ENCODE measurements at places on chromosomes 2 and 18. TPM values are rescaled to one million over a fixed set of nuclear protein-coding genes. Genes with fewer than 3 reads are reported as not detected.

- no peaks in the 10 kb centered on the region for H3K36me3 ChIP-seq
- H3K27me3 ChIP-seq, result no peaks in the 10 kb centered on the region
- H3K4me1 ChIP-seq, result no peaks in the 10 kb centered on the region
- peak; percentile 7 for DNase-seq
- H3K27ac ChIP-seq, result no peak overlapping the region
- H3K4me3 ChIP-seq, result no peak overlapping the region
Observed at GRCh38 chr2:10271509-10271908, 31.2 kb upstream of the HPCAL1 start.

DNA sequence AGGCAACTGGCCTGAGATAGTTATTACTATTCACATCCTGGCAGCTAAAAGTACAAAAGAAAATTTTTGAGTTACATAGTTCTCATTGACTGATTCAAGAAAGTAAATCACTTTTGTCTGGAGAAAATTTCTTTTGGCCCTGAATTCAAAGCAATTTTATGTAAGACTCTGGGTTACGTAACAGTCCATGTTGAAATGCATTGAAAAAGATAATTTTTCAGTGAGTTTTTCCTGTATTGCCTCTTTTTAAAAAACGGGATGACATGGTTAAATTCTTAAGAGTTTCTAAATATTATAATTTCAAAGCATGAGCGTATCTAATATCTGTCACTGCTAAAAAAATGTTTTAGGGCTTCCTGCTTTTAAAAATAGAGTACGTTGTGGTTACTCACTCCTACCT is 72.7 kb downstream of the ANKRD12 start:
- DNase-seq, result no peak
- no peaks in the 10 kb centered on the region for H3K4me1 ChIP-seq
- no peak overlapping the region for H3K27ac ChIP-seq
- peaks cover 43% of the 10 kb centered on the region for H3K36me3 ChIP-seq
- no peaks in the 10 kb centered on the region for H3K27me3 ChIP-seq
- H3K4me3 ChIP-seq, result no peak overlapping the region

DNA sequence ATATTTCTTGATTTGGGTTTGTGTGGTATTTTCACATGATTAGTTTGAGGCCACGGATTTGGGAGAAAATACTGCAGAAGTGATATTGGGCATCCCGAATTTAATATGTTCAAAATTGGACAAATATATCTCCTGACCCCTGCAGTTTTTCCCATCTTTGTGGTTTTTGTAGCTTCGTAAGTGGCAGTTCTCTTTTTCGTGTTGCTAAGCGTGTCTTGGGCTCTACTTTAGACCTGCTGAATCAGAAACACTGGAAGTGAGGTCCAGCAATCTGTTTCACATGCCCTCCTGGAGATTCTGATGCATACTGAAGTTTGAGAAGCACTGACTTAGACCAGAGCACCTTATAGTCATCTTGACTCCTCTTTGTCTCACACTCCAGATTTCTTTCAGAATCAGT is 98.3 kb downstream of the EPB41L5 start:
- no peak overlapping the region for H3K27ac ChIP-seq
- H3K4me3 ChIP-seq, result no peak overlapping the region
- H3K36me3 ChIP-seq, result no peaks in the 10 kb centered on the region
- DNase-seq, result no peak

DNA sequence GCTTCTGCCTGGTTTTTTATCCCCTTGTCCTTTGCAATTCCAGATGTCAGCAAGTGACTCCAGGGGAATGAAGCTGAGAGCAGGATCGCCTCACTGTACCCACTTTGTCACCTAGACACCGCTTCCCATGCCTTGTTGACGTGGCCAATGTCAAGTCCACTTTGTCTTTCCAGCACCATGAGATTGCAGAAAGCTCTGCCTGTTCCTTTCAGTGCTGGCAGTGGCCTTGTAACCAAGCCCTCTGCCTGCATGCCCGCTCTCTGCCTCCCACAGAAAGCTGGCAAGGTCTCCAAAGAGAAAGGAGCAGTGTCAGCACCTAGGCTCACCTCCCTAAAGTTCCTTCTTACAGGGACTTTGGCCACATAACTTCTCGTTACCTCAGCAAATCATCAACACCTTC is 282.2 kb upstream of the ST6GAL2 start:
- H3K27ac ChIP-seq, result no peak overlapping the region
- no peaks in the 10 kb centered on the region for H3K4me1 ChIP-seq
- H3K36me3 ChIP-seq, result no peaks in the 10 kb centered on the region

DNA sequence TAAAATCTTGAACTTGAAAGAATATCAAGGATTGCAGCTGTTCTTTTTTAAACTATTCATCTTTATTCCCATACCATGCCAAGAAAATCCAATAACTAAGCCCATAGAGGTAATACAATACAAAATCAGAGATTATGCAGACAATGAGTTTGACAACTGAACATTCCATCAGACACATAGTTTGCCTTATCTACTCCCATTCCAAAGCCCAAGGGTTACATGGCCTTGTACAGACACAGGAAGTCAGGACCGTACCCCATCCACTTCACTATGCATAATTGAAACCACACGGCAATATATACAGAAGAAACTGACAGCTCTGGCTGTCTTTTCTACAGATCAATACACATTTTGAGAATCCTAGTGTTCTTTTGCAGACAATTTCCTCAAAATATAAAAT is 181.3 kb downstream of the TMX3 start:
- no peaks in the 10 kb centered on the region for H3K4me1 ChIP-seq
- no peaks in the 10 kb centered on the region for H3K27me3 ChIP-seq
- no peak for DNase-seq
- no peaks in the 10 kb centered on the region for H3K36me3 ChIP-seq

- no peak overlapping the region for H3K4me3 ChIP-seq
- H3K27me3 ChIP-seq, result peaks cover 27% of the 10 kb centered on the region
- no peaks in the 10 kb centered on the region for H3K4me1 ChIP-seq
- DNase-seq, result no peak
Observed at GRCh38 chr2:134712299-134712698, 6.5 kb downstream of the TMEM163 start.

- H3K4me1 ChIP-seq, result peaks cover 6% of the 10 kb centered on the region
- no peaks in the 10 kb centered on the region for H3K36me3 ChIP-seq
- peak within 1 kb of the TSS; percentile 57 for H3K4me3 ChIP-seq
- no peaks in the 10 kb centered on the region for H3K27me3 ChIP-seq
- DNase-seq, result peak; percentile 49
- peak within 1 kb of the TSS; percentile 33 for H3K27ac ChIP-seq
Observed at GRCh38 chr2:157628477-157629415, at the start of gene ACVR1C. Gene ACVR1C, minus strand, starts transcription at chr2:157628864. Its CDS starts 220 bp downstream, at chr2:157628644.

DNA sequence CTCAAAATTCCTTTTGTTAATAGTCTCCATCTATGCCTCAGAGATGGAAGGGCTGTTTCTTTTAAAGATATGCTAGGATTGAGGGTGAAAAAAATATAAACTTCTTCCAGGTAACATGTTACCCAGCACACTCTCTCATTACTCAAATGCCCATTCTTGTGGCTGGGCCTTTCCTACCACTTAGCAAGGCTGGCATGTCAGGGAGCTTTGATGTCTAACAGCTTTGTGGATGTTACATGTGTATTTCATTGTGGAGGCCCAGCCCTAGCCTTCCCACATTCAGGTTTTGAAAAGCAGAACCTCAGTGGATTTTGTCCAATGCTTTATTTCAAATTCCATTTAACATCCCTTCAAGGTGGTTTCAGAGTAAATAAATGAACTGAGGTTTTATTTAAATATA is 191.4 kb downstream of the EPHA4 start:
- no peaks in the 10 kb centered on the region for H3K27me3 ChIP-seq
- no peak overlapping the region for H3K4me3 ChIP-seq
- no peak overlapping the region for H3K27ac ChIP-seq
- no peaks in the 10 kb centered on the region for H3K36me3 ChIP-seq
- H3K4me1 ChIP-seq, result no peaks in the 10 kb centered on the region

DNA sequence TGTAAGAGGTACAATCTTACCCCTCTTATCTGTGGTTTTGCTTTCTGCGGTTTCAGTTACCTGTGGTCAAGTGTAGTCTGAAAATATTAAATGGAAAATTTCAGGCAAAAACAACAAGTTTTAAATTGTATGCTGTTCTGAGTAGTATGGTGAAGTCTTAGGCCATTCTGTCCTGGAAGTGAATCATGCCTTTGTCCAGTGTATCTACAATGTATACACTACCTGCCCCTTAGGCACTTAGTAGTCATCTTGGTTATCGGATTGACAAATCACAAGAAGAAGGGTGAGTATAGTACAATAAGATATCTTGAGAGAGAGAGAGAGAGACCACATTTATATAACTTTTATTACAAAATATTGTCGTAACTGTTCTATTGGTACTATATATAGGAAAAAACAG is 43.5 kb downstream of the RAB3GAP1 start:
- H3K36me3 ChIP-seq, result peaks cover 27% of the 10 kb centered on the region
- no peak overlapping the region for H3K4me3 ChIP-seq
- DNase-seq, result no peak
- no peaks in the 10 kb centered on the region for H3K4me1 ChIP-seq
- no peak overlapping the region for H3K27ac ChIP-seq
- H3K27me3 ChIP-seq, result no peaks in the 10 kb centered on the region

GRCh38 chr2:157329524-157329923 is 3.9 kb upstream of the ERMN start:
- H3K4me1 ChIP-seq, result no peaks in the 10 kb centered on the region
- no peak for DNase-seq
- H3K36me3 ChIP-seq, result no peaks in the 10 kb centered on the region
- no peaks in the 10 kb centered on the region for H3K27me3 ChIP-seq
- H3K4me3 ChIP-seq, result no peak overlapping the region

DNA sequence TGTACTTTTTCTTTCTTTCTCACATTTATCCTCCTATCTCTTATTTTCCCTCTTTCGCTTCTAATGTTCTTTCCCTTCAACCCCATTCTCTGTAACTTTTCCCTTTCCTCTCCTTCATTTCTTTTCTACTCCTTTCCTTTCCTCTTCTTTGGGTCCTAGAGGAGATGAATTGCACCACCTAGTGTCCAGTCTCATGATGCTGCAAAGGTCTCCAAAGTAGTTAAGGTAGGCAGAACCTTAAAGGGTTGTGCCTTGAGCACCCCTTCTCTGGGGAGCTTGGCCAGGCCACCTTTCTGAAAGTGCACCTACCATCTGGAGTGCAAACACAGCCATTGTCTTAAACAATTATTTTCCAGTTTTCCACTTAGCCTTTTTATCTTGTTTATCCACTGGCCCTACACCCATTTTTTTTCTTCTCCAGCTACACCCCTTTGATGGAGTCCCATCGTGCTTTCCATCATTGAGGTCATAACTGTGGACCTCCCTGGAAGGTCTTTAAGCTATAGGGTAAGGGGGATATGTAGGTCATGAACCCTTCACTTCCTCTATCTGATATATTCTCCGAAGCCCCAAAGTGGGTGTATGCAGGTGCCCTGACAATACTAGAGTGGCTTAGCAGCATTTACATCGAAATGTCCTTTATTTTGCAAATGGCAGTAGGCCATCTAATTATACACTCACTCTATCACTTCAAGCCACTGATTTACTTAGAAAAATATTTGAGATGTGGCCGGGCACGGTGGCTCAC is 155.9 kb downstream of the ESCO1 start:
- peaks cover 19% of the 10 kb centered on the region for H3K4me1 ChIP-seq
- no peaks in the 10 kb centered on the region for H3K27me3 ChIP-seq
- no peak overlapping the region for H3K4me3 ChIP-seq
- peak overlapping the region; percentile 90 for H3K27ac ChIP-seq
- no peaks in the 10 kb centered on the region for H3K36me3 ChIP-seq
- DNase-seq, result peak; percentile 42

- no peak overlapping the region for H3K4me3 ChIP-seq
- H3K27me3 ChIP-seq, result peaks cover 3% of the 10 kb centered on the region
- H3K27ac ChIP-seq, result no peak overlapping the region
Observed at GRCh38 chr2:130373808-130374365, 18.0 kb downstream of the PTPN18 start.

DNA sequence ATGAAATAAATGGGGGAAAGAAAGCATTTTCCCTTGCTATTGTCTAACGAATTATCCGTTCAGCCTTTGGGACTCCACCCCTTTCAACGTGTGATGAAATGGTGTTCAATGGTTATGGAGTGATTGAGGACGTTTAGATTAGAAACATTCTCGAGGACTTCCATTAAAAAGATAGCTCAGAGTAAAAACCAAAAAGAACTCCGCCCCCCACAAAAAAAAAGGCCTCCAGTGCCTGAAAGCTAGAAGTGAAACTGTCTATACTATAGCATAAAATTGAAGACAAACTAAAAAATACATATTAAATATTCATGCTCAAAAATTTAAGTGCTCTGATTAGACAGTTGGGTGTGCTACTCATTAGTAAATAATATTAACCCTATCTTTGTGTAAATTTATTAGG is 3.0 kb upstream of the ZNF516 start:
- no peaks in the 10 kb centered on the region for H3K4me1 ChIP-seq
- no peak overlapping the region for H3K27ac ChIP-seq
- H3K4me3 ChIP-seq, result no peak overlapping the region
- no peaks in the 10 kb centered on the region for H3K36me3 ChIP-seq
- H3K27me3 ChIP-seq, result no peaks in the 10 kb centered on the region

DNA sequence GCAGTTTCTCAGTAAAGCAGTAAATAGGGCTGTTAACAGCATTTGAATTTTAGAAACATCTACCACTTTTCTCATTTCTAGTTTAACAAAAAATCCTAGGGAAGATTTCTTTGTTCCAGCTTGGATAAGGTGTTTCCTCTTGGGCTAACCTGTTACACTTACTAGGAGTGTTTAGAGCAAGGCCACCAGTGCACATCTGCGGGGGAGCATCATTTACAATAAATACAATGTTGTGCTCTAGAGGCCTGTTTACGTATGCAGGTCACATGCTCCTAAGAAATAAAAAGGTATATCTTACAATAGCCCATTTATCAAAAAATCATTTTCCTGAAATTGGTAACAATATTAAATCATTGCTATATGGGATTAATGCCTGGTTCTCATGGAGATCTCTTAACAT is 8.1 kb downstream of the ZNF638 start:
- no peak overlapping the region for H3K27ac ChIP-seq
- H3K27me3 ChIP-seq, result no peaks in the 10 kb centered on the region
- no peak overlapping the region for H3K4me3 ChIP-seq
- DNase-seq, result no peak
- no peaks in the 10 kb centered on the region for H3K36me3 ChIP-seq

GRCh38 chr2:59662127-59662861 is 891.2 kb downstream of the BCL11A start:
- H3K27ac ChIP-seq, result no peak overlapping the region
- H3K36me3 ChIP-seq, result no peaks in the 10 kb centered on the region
- no peak overlapping the region for H3K4me3 ChIP-seq

DNA sequence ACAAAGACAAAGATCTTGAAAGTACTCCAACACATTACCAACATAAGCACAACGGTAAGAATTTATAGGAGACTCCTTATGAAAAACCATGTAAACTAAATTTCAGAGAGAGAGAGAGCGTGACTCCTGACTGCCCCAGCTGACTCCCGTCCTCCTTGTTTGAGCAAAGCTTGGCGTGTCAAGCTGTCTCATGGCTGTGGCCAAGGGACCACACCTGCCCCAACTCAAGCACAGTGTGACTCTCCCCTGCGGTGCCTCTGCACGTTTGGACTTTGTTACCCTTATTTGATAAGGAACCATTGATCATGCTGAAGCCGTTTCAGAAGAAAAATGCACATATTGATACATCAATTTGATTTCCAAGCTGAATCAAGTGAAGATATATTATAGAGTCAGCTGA is 124.8 kb downstream of the COL6A3 start:
- H3K4me1 ChIP-seq, result peaks cover 22% of the 10 kb centered on the region
- H3K27me3 ChIP-seq, result no peaks in the 10 kb centered on the region
- no peak overlapping the region for H3K4me3 ChIP-seq
- DNase-seq, result no peak
- peak overlapping the region; percentile 85 for H3K27ac ChIP-seq

- peaks cover 34% of the 10 kb centered on the region for H3K4me1 ChIP-seq
- H3K27me3 ChIP-seq, result no peaks in the 10 kb centered on the region
- peak; percentile 17 for DNase-seq
Observed at GRCh38 chr2:64019083-64019974, at the start of gene VPS54. Gene VPS54, minus strand, starts transcription at chr2:64019428. Its CDS starts 35,429 bp downstream, at chr2:63983999.

CABYR gene
- total RNA-seq, result not detected

RIOK3 gene
- total RNA-seq, result 119 TPM

REG3G gene
- not detected for total RNA-seq

MROH2A gene
- total RNA-seq, result not detected

Measured in gastrocnemius medialis (tissue), 4 donors.